ENCODE measurements at places on chromosomes 6 and 20. TPM values are rescaled to one million over a fixed set of nuclear protein-coding genes. Genes with fewer than 3 reads are reported as not detected.

Gene SGK2
- total RNA-seq, result 0.87 TPM

Gene C6orf132
- total RNA-seq, result 2.5 TPM

DNA sequence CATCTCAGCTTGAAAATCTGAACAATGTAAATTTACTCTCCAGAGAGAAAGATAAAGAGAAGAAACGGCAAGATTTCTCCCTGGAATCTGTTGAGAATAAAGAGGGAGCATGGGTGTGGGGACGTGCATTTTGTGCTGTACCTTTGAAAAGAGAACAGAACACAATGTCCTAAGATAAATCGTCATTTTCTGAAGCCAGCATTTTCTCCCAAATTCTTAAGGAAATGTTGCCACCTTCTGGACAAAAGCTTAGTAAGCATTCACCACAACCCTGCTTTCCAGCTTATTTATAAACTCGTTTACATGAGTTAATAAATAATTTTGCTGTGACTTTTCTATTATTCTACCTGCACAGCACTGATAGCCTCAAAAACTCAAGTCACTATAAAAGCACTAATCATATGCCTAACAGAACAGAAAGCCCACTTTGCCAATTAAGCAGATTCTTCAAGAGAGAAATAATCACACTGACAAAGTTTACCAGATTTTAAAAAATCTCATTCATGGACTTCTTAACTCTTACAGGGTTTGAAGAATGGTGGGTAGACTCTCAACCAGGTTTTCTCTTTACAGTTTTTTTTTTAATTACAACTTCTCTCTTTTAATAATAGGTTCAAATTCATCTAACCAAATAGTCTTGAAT is 155.8 kb downstream of the MBOAT1 start:
- DNase-seq, result no peak
- no peaks in the 10 kb centered on the region for H3K4me1 ChIP-seq
- H3K4me3 ChIP-seq, result no peak overlapping the region
- no peak overlapping the region for H3K27ac ChIP-seq

- no peaks in the 10 kb centered on the region for H3K27me3 ChIP-seq
- H3K4me1 ChIP-seq, result peaks cover 15% of the 10 kb centered on the region
- H3K27ac ChIP-seq, result peak overlapping the region; percentile 36
- H3K4me3 ChIP-seq, result no peak overlapping the region
Observed at GRCh38 chr20:25361287-25361683, 29.4 kb downstream of the ABHD12 start.

- H3K4me3 ChIP-seq, result no peak overlapping the region
- no peaks in the 10 kb centered on the region for H3K27me3 ChIP-seq
- H3K36me3 ChIP-seq, result peaks cover 4% of the 10 kb centered on the region
- H3K4me1 ChIP-seq, result no peaks in the 10 kb centered on the region
- no peak overlapping the region for H3K27ac ChIP-seq
Observed at GRCh38 chr6:158780246-158780884, 38.8 kb downstream of the EZR start.

DNA sequence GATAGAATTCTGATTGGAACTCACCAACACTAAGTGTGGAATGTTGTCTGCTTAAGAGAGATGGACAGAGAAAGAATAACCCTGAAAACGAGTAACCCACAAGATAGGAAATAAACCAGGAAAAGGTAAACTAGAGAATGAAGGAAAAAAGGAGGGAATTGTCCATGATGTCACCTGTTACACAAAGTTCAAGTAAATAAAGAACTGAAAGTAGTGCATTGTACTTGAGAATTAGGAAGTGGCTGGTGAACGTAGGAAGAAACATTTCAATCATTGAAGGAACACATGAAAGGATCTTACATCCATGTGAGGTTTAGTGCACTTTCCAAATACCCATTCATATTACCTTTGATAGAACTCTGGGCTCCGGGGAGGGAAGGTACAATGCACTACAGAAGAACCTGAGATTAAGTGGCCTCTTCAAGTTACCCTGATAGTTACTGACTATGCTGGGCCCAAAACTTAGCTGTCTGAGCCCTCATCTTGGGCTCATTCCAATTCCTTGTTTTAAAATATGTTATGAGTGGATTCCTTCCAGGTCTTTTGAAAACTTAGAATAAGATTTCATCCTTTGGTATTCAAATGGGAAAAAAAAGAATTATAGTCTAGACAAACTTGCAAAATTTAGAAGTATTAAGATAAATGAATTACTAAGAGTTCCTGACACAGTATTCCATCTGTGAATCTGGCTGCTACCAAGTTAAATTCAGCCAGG is 1.1 kb upstream of the STX7 start:
- peaks cover 39% of the 10 kb centered on the region for H3K4me1 ChIP-seq
- DNase-seq, result no peak
- no peaks in the 10 kb centered on the region for H3K36me3 ChIP-seq
- no peaks in the 10 kb centered on the region for H3K27me3 ChIP-seq

- no peak overlapping the region for H3K27ac ChIP-seq
- H3K36me3 ChIP-seq, result no peaks in the 10 kb centered on the region
- no peak for DNase-seq
- H3K27me3 ChIP-seq, result no peaks in the 10 kb centered on the region
- no peak overlapping the region for H3K4me3 ChIP-seq
- H3K4me1 ChIP-seq, result no peaks in the 10 kb centered on the region
Observed at GRCh38 chr6:150271501-150272263, 97.1 kb upstream of the IYD start.

DNA sequence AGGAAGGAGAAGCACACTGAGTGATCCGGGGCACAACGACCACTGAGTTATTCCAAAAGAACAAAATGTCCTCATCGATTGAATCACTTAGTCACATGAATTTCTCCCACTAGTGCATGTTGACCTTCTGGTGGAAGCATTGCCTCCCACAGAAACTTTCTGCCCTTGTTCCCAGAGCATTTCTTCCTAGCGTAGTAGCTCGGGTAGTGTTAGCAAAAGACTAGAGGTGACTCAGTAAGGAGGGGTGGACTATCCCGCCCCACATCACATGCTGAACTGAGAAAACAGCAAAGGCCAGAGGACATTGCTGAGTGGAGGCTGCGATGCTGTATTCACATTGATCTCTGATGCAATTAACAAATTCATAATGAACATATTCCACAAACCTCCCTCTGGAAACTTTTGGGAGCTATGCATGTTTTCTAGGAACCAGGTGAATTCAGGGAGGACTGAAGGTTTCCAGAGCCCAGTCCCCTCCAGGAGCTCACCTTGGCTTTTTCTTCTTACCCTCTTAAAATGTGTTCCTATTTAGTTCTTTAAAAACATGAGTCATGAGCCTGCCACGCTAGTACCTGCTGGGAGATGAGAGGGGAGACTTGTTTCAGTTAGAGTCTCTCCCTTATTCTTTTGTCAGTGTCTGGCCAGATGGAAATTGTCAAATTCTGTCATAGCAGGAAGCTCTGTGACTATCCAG is 507.9 kb downstream of the CDH26 start:
- DNase-seq, result peak; percentile 3
- H3K4me1 ChIP-seq, result no peaks in the 10 kb centered on the region
- no peaks in the 10 kb centered on the region for H3K27me3 ChIP-seq
